ENCODE measurements at places on chromosomes 1 and 21.

GRCh38 chr1:218572050-218572449, 226.9 kb downstream of the TGFB2 start:
- DNase-seq: no peak

- DNase-seq: no peak
Measured at GRCh38 chr1:41623736-41624135, 139.3 kb upstream of the EDN2 start.

DNA sequence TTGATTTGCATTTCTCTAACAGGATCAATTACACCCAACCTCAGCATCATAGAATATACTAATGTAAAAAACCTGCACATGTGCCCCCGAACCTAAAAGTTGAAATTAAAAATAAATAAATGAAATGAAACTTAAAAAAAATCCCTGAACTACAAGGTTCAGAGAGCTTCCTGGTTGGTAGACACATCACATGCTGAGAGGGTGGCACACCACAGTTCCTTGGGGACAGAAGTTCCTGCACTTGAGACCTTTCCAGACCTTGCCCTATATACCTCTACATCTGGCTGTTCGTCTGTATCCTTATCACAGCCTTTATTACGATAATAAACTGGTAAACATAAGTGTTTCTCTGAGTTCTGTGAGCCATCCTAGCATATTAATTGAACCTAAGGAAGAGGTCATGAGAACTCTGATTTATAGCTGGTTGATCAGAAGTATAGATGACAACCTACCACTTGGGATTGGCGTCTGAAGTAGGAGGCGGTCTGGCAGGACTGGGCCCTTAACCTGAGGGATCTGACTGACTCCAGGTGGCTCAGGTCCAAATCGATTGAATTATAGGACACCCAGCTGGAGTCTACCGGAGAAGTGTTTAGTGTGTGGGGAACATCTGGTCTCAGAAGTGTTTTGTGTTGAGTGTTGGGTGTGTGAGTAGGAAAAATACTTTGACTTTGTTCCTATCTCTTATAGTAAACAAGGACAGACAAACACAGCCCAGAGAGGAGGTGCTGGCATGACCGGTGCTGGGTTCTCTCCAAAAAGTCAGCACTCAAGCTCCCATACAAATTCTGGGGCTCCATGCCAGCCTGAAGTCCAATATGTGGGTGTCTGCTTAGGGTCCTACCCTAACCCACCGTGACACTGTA, 19.0 kb downstream of the C1orf115 start:
- no peak for DNase-seq

- no peak for DNase-seq
Measured at GRCh38 chr1:197374428-197374827, 106.4 kb downstream of the CRB1 start.

DNA sequence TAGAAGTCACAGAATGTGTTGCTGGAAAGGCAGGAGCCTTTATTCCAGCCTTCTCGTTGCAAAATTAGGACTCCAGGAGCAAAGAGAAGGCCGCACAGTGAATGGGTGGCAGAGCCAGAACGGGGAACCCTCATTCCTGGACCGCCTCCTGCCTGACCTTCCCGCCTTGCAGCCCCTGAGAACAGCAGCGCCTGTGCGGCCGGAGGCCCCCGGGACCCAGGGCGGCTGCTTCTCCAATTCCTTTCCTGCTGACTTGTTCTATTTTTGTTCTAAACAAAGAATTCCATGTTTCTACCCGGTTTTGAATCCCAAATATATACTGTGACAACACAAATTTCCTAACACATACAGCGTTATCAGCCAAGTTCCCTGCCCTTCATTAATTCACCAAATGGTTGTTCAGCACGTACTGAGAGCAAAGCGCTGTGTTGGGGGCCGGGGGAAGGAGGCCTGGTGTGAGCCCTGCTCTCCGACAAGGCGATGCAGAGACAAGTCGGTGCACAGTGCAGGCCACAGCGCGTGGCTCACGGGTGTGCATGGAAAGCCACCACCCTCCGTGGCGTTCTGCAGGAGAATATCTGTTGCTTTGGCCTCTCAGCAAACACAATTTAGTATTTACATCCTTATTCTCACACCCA, 31.9 kb upstream of the COL6A2 start:
- DNase-seq: no peak

GRCh38 chr1:246329900-246330299, 177.2 kb downstream of the SMYD3 start:
- DNase-seq: no peak
